ENCODE measurements at places on chromosomes 3 and 15.

GRCh38 chr3:13841141-13841540 lies 38.7 kb downstream of the WNT7A start:
- no peak for DNase-seq

DNA sequence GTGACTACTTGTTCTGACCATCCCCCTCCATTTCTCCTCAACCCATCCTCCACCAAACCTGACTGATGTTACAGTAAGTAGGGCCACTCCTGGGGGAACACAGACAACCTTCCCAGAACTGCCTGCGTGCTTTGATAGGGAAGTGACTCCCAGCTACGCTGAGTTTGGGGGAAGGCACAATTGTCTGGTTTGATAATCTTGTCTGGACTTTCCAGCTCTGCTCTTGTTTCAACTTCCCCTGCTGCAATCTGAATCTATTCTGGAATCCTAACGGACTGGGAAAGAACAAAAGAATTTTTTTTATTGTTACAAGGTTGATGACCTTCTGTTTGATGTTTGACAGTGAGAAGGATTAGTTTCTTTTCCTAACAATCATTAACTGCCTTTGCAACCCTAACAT lies 895.6 kb downstream of the ROBO1 start:
- no peak for DNase-seq

GRCh38 chr3:14434498-14435151 lies 32.2 kb downstream of the SLC6A6 start:
- DNase-seq, result no peak

DNA sequence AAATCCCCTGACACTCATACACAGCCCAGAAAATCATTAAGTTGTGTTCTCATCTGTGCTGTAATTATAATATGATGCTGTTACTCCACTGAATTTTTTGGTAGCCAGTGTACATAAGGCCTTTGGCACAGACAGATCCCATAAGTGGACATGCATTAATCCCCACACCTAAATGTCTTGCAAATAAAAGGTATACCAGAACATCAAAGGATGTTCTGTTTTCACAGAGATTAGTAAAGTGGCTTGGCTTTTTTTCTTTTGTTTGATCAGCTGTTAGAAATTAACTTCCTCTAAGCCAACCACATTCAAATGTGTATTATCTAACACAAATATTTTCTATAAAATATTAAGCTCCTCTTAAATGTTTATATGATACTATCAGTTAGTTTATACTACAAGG lies 2.7 kb downstream of the SST start:
- DNase-seq, result no peak

GRCh38 chr3:184734903-184735701 lies 23.2 kb upstream of the MAGEF1 start:
- no peak for DNase-seq

DNA sequence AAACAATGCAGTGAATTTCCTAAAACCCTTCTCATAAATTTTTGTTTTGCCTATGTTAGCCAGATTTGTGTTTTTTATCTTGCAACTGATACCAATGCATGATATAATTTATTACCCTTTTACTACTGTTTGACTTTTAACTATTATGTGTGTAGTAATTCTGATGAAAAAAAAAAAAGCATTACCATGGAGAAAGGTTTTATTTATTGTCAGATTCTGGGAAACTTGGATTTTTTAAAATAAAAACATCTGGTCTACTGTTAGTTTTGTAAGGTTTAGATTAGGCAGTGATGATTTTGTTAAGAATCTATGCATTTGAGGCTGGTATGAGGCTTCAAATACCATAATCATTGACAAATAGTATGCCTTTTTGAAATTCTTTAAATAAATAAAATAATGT lies 470.4 kb upstream of the ROBO1 start:
- DNase-seq, result no peak

GRCh38 chr3:115864911-115865310 lies 241.6 kb downstream of the GAP43 start:
- no peak for DNase-seq

DNA sequence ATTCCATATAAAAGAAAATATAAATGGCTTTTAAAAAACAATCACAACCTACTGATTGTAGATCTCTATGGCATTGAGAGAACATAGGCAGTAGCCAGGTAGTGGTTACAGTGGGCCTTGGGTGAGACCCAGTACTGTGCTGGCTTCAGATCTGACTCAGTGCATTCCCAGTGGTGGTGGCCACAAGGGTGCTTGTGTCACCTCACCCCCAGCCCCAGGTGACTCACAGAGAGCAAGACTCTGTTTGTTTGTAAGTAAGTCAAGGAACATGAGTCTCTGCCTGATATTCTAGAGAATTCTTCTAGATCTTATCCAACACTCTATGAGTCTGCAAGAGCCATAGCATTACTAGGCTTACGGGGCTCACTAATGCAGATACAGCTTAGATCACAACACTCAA lies 118.8 kb upstream of the AZI2 start:
- no peak for DNase-seq

- no peak for DNase-seq
Measured at GRCh38 chr15:59247364-59247763, 40.7 kb downstream of the LDHAL6B start.

DNA sequence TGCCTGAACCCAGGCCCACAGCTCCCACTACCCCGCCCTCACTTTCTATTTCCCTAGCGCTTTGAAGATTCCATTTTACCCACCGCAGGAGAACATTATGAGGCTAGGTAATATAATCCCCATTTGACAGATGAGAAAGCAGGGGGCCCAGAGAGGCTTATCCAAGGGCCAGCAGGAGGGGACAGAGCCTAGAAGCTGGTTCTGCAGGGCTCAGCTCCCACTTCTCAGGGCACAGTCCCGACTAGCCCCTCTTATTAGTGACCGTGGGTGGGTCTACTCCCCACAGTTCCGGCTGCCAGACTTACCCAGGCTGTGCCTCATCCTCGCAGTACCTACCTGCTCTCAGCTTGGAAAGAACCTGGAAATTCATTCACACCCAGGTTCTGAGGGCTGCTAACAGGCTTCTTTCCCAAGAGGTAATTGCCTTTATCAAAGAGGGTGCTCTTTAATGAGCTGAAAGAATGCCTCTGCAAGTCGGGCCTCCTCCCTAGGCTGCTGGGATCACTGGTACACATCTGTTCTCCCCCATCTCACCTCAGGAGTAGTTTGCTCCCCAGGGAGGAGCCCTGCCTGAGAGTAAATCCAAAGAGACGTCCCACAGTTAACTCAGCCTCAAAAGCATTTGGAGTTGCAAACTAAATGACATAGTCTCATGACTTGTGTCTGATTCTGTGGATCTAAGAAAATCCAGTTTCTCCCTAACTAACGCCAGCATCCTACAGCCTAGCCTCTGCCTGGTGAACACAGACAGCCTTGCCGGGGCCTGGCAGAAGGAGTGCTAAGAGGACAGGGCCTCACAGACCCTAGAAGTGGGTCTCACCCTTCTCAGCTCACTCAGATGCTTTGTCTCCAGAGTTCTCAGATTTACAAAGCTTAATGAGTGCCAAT lies 125.0 kb downstream of the CHSY1 start:
- DNase-seq, result peak; percentile 80

- DNase-seq, result no peak
Measured at GRCh38 chr3:24828011-24828410, 333.4 kb upstream of the THRB start.

- no peak for DNase-seq
Measured at GRCh38 chr3:96007650-96008195, 806.7 kb upstream of the EPHA6 start.

GRCh38 chr15:68822818-68823217 lies 2.1 kb upstream of the ANP32A start:
- peak; percentile 78 for DNase-seq

DNA sequence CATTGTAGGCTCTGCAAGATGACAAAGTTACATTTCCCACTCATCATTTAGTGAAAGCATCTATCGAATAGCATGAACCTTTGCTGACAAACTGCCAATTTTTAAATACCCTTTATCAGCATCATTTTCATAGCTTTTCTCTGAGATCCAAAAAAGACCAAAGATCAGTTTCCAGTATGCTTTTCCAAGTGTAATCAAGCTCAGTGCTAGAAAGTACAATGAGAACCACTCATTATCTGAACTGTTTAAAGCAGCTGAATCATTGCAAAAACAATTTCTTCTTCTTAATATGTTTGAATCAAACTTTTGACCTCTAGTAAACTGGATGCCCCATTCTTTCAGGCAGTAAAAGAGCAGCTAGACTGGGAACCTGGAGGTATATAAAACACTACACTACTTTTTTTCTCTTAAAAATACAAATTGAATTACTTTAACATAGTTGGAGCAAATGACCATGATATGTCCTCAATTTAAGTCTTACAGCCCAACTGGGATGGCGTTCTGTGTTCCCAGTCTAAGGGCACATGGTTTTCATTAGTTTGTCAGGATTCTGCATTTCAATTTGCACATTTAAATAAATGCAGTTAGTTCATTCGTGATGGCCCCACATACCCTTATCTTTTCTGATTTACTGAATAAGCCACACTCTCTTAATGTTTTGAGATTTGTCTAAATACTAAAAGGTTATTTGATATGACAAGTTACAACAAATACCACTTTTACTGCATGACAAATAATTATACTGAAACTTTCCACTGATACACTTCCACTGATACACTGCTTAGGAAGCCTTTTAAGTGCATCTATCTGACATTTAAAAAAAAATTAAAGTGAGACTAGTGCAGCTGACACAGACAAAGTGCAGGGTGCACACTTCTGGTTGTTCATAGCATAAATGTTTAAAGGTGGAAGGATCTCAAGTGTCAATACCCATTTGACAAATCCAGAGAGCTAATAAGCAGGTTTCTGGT lies 146.0 kb upstream of the FRMD4B start:
- no peak for DNase-seq

GRCh38 chr15:95868970-95869369 lies 461.5 kb upstream of the NR2F2 start:
- no peak for DNase-seq

DNA sequence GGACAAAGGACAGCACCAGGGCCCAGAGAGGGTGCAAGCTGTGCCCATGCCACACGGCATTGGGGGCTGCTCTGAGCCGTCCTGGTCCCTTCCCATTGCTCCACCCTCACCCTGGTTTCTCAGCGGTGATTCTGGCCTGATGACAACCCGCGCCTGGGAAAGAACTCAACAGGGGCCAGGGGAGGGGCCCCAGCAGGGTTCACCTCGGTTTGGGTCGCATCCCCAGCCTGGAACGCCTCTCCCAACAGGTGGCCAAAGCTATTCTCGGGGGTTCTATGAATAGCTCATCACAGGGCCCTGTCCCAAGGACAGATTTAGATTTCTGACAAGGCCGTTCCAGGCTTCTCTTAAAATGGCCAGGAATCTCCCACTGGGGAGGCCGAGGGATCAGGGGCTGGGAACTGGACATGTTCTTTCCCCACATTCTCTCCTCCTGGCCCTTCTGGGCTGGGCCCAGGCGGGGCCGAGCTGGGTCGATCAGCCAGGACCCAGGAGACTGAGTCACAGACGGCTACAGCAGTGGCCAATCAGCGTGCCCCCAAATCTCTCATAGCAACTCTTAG lies 17.9 kb downstream of the GRIP2 start:
- no peak for DNase-seq

DNA sequence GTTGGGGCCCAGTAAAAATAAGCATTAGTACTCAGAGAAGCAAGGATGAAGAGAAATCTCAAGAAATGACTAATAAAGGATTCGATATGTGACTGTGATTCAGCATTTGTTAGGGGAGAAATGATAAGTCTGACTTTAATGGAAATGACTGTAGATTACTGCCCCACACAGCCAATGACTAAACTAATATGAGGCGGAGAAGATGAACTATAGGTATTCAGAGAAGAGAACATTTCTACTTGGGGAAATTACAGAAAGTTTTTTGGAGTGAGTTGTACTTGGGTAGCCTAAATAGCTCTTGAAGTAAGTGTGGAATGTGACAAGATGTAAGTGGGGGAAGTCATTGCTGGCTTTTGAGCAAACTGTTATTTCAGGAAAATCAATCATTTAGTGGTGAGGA lies 380.0 kb downstream of the PDCD6IP start:
- no peak for DNase-seq

DNA sequence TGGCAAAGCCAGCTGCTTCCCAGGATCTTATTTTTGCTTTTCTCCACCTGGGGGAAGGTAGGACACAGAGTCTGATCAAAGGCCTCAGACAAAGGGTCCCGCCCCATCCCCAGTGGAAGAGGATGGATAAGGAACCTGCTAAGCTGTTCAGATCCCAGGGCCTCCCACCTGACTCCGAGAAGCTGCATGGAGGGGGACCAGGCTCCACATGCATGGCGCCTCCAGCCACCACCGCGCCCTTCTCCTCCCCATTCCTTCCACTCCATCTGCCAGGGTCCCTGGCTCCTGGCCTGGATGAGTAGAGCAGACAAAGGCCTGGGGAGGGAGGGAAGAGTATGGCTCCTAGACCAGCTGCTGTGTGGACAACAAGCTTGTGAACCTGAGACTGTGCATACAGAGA lies 20.0 kb upstream of the CRABP1 start:
- no peak for DNase-seq

DNA sequence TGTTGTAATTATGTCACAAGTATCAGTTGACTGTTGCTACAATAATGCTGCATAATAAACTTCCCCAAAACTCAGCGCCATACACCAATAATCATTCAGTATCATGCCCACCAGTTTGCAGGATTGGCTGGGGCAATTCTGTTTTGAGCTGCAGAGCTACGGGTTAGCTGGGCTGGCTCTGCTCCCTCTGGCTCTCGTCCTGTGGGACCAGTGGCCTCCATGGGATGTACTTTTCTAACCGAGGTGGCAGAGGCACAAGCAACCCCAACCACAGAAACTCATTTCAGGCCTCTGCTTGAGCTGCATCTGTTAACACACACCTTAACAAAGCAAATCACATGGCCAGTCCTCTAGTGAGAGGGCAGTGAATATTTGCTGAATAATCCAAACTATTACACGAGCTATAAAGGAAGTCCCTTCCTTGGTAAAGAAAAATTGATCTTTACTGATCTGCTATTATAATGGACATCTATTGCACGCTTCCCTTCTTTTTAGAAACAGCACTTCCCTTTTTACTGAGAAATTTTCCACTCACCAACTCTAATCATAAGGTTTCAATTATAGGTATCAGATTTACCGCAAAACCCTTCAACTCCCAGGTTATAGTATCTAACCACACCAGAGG lies 10.9 kb upstream of the BCL2A1 start:
- DNase-seq, result no peak

- peak; percentile 40 for DNase-seq
Measured at GRCh38 chr3:104805508-104805907, 561.2 kb upstream of the ALCAM start.

DNA sequence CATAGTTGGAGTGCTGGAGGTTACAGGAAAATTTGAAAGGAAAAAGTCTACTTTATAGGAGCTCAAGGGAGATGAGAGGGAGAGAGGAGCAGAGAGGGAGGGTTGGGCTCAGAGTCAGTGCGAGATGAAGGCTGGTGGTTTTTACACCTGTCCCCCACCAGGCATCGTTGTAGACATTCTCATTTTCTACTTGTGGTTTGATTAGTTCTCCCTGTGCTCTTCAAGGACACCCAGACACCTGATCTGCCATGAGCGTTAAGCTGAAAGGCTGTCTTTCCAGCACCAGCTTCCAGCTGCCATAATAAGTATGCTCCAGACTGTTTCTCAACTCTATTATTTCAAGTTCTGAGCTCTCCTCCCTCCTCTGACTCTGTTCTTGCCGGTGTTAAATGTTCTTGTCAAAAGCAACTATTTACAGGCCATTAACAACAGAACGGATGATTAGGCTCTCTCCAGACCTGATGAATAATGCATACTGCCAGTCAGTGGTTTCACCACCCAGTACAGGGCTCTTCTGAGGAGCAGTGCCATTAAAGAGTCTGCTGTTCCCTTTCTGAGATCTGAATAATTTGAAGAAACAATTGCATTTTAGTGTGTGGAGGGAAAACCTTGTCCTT lies 514.6 kb upstream of the MCTP2 start:
- DNase-seq, result no peak

- no peak for DNase-seq
Measured at GRCh38 chr15:40130799-40131502, 22.3 kb upstream of the BMF start.

All from NCI-H524 treated with DMSO at 0.1 percent for 48 hours (cell line).